ENCODE measurements at places on chromosomes 12 and 14.

DNA sequence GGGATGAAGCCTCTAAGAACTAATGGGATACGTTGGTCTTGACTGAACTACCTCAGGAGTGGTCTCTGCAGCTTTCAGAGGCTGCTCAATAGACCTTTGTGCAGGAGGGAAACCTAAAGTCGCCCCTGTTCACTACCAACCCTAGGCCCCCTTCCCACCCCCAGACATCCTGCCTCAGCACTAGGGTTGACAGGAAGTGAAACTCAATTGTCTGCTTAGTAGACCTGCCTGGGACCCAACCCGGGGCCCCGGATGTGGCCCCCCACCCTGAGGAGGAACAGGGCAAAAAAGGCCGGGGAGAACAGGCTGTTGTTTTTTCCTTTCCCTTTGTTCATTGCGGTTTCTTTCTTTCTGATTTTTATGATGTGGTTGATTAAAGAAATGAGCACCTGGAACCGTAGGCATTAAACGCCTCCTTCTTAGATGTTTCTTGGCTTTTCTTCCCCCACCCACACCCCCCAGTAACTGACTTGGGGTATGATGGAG is 1.6 kb upstream of the DGKA start:
- DNase-seq = no peak

- no peak for DNase-seq
Observed at GRCh38 chr14:32382704-32383103, 53.6 kb downstream of the AKAP6 start.

- no peak for DNase-seq
Observed at GRCh38 chr14:54191846-54192245, 205.0 kb upstream of the CDKN3 start.

DNA sequence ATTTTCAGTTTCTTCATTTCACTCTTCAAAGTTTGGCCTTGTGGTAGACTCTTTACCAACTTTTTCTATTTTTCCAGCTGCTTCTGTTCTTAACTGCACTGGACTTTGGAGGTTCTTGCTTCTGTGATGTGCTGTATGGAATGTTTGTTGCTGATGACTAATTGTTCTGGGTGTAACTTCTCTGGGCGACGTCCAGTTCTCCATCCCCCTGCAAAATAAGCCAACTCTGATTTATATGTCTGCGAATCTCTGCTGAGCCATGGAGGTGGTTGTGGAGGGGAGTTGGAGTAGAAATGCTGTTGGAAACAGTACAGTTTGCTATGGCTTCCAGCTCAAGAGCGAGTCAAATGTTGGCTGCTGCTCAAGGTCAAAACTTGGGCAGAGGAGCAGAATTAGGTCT is 113.9 kb upstream of the DYRK2 start:
- DNase-seq = no peak

DNA sequence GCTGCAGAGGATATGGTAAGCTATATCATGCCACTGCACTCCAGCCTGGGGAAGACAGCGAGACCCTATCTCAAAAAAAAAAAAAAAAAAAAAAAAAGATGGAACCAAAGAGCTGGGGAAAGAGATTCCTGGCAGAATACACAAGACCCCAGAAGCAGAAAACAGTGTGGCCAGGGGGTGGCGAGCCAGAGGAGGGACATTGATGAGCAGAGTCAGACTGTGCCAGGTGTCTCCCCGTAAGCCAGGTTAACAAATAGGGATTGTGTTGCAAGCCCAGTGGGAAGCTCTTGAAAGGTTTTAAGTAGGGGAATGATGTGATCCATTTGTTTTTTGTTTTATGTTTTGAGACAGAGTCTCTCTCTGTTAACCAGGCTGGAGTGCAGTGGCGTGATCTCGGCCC is 56.1 kb downstream of the FIGNL2 start:
- no peak for DNase-seq

GRCh38 chr12:15819644-15820437 is 30.7 kb upstream of the EPS8 start:
- DNase-seq = peak; percentile 39

DNA sequence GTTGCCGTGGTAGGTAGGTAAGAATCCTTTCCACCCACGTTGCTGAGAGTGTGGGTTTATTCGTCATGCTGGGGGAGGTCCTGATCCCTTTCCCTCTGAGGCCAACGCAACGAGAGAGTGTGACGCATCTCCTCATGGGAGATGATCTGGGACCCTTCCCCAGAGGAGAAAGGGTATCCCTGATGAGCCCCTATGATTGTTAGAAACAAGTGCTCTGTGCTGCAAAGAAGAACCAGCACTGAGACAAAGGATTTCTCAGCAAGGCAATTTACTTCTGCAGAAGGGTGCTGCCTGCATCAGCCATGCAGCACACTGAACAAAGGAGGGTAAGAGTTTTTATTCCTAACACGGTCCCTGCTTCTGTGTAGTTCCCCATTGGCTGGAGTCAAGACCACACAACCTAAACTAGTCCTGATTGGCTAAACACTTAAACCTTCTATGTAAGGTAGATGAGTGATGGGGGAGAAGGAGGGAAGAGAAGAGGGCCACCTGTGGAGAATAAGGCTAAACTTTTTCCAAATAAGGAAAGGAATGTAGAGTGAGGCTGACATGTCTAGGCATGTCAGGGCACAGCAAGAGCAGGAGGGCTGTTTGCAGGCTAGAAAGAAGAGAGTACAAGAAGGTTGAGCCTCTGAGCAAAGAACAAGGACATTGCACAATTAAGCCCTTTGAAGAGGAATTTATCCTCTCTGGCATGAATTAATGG is 21.3 kb downstream of the CLEC2A start:
- no peak for DNase-seq
